AG09309 (cell line): ENCODE measurements at places on chromosomes 4 and X.
A peak's percentile ranks its signal among the peaks of the same experiment; 100 is the strongest.

GRCh38 chr4:142817442-142817841 lies 28.7 kb downstream of the INPP4B start:
- peak; percentile 95 for DNase-seq

DNA sequence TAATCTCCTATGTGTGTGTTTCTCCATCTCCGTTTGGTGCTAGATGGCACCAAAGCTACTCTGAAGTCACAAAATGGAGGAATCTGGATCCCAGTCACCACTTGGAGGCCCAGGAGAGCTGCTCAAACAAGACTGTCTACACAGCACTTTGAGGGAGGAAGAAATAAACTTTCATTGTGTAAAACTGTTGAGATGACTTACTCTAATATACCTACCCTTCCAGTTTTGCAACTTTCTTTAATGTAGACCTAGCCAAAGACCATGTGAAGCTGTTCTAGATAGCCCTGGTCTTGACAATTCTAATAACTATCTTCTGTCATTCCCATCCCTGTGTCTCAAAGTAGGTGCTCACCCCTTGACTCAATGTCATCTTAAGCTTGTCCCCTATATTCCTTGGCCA lies 52.8 kb upstream of the TAB3 start:
- no peak for DNase-seq

DNA sequence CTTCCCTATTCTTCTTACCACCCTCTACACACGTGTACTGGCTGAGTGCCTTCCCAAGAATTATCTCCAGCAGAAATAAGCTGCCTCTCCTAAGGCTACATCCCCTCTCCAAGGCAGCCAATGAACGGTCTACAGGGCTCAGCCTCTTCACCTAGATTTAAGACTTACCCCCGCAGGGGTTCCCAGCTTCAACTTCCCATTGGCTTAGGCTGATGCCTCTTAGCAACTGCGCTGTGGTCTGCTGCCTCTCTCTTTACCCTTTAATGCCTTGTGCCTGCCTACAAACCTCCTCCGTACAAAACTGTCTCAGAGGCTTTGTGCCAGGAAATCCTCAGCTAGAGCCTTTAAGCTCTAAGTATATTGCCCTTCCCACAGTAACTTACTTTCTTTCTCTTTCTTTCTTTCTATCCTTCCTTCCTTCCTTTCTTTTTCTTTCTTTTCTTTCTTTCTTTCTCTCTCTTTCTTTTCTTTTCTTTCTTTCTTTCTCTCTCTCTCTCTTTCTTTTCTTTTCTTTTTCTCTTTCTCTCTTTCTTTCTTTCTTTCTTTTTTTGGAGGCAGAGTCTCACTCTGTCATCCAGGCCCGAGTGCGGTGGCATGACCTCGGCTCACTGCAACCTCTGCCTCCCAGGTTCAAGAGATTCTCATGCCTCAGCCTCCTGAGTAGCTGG lies 15.1 kb upstream of the PIGA start:
- DNase-seq, result no peak

DNA sequence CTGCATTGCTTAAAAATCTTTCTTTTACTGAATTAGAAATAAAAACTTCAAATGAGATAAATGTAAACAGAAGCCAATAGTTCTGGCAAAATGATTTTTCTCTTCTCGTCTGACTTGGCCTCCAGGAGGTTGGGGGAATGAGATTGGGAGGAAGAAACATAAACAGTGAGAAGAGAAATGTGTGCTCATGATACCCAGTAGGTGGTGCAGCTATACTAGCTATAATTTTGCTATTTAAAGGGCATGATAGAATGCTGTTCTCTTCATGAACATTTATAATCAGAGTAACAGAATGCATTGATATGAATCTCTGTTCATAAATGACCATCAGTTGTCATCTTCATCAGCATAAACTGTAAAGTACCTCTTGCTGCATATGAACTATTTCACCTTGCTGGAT lies 85.5 kb downstream of the TACR3 start:
- DNase-seq, result no peak

- peak; percentile 16 for DNase-seq
These were observed 89.6 kb upstream of the PRPS2 start for GRCh38 chrX:12701628-12702027.

DNA sequence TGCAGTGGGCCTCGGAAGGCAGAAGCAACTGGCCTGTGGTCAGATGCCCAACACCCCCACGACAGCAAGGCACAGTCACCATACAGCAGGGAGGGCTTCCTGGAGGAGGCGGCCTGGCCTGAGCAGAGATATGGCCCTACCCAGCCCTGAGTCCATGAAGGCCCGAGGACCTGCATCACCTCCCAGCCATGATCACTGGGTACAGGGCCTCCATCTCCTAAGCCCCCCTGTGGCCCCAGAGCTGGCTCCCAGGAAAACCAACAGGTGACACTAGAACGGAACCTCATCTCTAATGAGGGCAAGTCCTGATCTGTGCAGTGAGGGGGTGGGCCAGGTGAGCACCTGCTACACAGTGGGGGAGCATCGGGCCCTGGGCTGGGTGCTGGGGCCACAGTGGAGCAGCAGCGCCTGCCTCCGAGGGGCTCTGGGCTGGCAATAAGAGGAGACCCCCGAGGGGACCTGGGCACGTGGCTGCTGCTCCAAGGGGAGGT lies 26.2 kb upstream of the MXD4 start:
- DNase-seq, result no peak

GRCh38 chr4:24209906-24210305 lies 320.1 kb upstream of the PPARGC1A start:
- DNase-seq, result no peak

GRCh38 chrX:110245011-110245410 lies 72.9 kb downstream of the AMMECR1 start:
- no peak for DNase-seq

- no peak for DNase-seq
These were observed 125.0 kb downstream of the AKAP4 start for GRCh38 chrX:50075630-50076339.

GRCh38 chr4:81606801-81607501 lies 135.2 kb upstream of the RASGEF1B start:
- DNase-seq, result no peak

GRCh38 chr4:112436987-112437386 lies 79.0 kb downstream of the NEUROG2 start:
- no peak for DNase-seq

GRCh38 chrX:110003167-110004156 lies 548 bp downstream of the TMEM164 start:
- no peak for DNase-seq

GRCh38 chr4:1039493-1040343 lies 28.3 kb downstream of the FGFRL1 start:
- DNase-seq, result no peak

DNA sequence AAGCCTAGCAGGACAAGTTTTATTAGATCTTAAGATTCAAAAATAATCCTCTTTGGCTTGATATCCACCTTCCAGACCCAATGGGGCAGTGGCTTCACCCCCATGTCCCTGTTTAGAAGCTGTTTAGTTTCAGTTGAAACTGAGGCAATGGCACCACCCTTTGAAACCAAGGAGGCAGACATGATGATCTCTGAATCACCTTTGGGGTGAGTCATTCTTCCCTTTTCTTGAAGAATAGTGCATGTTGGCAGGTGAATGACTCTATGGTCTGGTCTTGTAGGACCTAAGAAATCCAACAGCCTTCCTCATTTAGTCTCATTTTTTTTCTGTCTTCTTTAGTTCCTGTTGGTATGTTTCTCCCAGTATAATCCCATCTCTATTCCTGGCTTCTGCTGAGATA lies 29.5 kb upstream of the BMP15 start:
- no peak for DNase-seq

DNA sequence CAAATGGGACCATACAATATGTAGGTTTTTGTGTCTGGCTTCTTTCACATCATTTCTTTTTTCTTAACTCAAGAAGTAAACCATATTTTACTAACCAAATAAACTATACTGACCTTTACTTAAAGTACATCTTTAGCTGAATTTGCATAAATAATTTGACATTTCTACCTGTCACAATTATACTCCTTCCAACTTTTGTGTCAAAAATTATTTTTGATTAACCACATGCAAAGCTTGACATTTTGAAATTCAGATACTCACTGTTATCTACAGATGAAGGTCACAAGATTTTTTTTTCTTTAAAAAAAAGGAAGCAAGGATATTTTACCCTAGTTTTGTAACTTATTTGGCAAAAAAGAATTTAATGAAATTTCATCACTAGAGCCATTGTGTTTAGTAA lies 12.0 kb upstream of the RAB9A start:
- no peak for DNase-seq

DNA sequence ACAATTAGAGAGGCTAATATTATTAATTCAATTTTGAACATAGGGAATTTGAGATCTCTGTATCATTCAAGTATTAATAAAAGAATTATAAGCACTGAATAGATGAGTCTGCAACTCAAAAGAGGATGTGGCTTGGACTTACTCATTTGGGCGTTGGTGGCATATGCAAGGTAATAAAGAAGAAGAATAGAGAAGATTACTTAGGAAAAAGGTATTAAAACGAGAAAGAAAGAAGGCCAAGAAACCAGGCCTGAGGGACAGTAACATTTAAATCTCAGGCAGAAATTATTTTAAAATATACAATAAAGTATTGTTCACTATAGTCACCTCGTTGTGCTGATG lies 383.0 kb upstream of the INTU start:
- DNase-seq, result no peak

GRCh38 chr4:180156684-180157083 lies 2086.5 kb upstream of the TENM3 start:
- DNase-seq, result no peak

- no peak for DNase-seq
These were observed 176.1 kb upstream of the HS3ST1 start for GRCh38 chr4:11604821-11605220.
